Activated T-cell treated with anti-CD3 and anti-CD28 coated beads, Interleukin-2, amount 50 U/mL, for 72 hours (primary cell): ENCODE measurements at places on chromosomes 11 and 22.

DNA sequence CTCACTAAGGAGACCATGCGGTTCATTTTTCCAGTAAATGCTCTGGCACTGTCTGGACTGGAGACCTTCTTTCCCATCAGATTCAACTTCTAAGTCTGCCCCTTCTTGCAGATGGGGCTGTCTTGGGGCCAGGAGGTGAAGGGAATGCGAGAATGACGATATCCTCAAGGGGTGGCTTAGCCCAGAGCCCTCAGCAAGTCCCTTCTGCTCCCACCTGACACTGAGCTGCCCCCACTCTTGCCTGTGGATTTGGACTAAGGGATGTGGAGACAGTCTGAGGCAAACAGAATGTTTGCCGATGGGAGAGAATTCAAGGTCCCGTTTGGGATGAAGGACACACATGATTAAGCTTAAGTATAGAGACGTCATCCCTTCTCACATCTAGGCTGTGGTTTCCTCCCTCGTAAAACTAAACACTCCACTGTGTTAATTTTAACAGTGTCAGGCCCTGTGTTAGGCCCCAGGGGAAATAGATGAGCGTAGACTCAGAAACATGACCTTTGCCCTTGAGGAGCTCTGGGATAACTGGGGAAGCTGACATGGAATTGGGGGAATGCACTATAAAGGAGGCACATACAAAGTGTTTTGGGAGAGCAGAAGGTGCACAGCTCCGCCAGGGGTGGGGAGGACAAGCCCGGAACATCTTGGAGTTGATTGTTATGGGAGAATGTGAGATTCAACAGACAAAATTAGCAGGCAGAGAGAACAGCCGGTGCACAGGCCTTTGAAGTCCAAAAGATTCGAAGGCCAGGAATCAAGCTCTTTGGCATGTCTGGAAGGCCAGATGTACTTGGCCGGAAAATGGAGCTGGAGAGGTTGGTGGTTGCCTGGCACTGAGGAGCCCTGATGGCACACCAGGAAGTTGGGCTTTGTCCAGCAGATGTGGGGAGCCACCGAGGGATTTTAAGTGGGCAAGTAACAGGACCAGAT, 71.6 kb downstream of the ST3GAL4 start:
- no peaks in the 10 kb centered on the region for H3K27me3 ChIP-seq
- no peaks in the 10 kb centered on the region for H3K4me1 ChIP-seq
- H3K27ac ChIP-seq, result no peak overlapping the region
- no peaks in the 10 kb centered on the region for H3K36me3 ChIP-seq

DNA sequence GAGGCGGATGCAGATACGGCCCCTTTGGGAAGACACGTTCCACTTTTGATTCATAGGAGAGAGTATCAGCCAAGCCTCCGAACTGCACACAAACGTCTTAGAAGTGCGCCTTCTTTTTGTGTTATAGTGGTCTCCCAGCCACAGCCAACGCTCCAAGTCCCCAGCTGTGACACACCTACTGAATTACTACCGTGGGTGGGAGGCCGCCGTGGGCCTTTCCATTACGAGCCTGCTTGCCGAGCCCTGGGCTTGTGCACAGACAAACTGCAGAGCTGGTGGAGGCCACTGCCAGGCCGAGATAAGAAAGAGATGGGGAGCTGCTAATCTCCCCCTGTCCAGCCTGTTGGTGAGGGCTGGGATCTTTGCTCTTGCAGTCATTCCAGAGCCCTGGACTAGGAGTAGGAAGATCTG, 761 bp downstream of the HMBS start:
- H3K27ac ChIP-seq, result peak overlapping the region; percentile 94
- DNase-seq, result peak; percentile 47
- H3K36me3 ChIP-seq, result peaks cover 2% of the 10 kb centered on the region
- no peaks in the 10 kb centered on the region for H3K27me3 ChIP-seq
- peaks cover 25% of the 10 kb centered on the region for H3K4me1 ChIP-seq

DNA sequence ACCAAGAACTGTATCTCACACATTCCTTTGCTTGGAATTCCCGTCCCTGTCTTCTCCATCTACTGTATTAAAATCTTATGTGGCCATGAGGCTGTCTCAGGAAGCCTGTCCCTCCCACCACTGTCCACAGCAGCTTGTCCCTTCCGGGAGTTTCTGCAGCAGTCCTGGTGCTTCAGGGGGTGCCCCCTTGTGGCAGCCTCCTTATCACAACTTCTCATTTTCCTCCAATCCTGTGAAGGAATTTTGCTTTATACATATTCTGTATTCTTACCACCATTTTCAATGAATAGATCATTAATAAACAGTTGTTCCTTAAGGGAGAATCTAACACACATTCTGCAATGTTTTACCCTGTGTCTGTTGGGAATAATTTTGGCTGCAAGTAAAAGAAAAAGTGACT, 220.4 kb upstream of the RAG2 start:
- H3K36me3 ChIP-seq, result no peaks in the 10 kb centered on the region
- no peak overlapping the region for H3K27ac ChIP-seq
- no peak overlapping the region for H3K4me3 ChIP-seq
- H3K4me1 ChIP-seq, result no peaks in the 10 kb centered on the region

DNA sequence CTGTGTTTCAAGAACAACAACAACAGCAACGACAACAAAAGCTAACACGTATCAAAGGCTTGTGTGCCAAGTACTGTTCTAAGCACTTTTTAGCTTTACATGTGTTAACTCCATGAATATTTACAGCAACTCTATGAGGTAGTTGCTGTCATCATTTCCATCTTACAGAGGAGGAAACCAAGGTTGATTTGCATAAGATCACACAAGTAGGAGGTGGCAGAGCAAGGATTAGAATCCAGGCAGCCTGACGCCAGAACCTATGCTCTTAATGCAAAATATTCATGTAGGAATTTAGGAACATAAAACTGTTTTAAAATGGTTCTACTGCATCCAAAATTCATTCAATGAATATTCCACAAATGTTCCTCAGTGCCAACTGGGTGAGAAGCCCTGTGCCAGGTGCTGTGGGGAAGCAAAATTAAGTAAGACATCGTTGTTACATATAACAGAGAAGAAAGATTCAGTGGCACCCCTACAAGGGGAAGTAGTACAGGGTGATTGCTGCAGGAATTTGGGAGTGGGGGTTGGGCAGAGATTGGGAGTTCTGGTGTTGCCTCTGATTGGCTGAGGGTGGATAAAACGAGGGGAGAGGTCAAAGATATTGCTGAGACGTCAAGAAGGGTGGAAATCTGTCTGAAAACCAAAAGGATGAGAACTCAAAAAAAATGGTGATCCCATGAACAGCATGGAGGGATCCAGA, 86.1 kb upstream of the ARHGAP20 start:
- H3K27me3 ChIP-seq, result peaks cover 7% of the 10 kb centered on the region
- H3K4me1 ChIP-seq, result peaks cover 20% of the 10 kb centered on the region
- no peak overlapping the region for H3K4me3 ChIP-seq
- no peaks in the 10 kb centered on the region for H3K36me3 ChIP-seq
- H3K27ac ChIP-seq, result peak overlapping the region; percentile 35

DNA sequence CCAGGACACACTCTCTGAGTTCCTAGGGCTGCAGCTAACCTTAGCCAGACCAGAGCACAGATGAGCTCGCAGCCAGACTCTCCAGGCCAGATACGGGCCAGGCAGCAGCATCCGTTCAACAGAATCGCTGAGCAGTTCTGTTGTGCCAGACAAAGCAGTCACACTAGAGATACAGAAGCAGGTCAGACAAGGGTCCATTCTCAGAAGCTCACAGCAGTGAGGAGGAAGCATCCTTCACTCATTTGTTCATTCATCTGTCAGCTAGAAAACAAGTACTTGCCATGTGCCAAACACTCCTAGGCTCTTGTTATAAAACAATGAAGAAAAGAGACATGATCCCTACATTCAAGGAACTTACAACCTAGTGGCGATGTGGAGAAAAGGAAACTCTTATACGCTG, 2.6 kb downstream of the LMO2 start:
- H3K27ac ChIP-seq, result no peak overlapping the region
- peaks cover 2% of the 10 kb centered on the region for H3K36me3 ChIP-seq
- H3K4me1 ChIP-seq, result peaks cover 32% of the 10 kb centered on the region
- H3K27me3 ChIP-seq, result peaks cover 88% of the 10 kb centered on the region
- H3K4me3 ChIP-seq, result no peak overlapping the region
- no peak for DNase-seq

DNA sequence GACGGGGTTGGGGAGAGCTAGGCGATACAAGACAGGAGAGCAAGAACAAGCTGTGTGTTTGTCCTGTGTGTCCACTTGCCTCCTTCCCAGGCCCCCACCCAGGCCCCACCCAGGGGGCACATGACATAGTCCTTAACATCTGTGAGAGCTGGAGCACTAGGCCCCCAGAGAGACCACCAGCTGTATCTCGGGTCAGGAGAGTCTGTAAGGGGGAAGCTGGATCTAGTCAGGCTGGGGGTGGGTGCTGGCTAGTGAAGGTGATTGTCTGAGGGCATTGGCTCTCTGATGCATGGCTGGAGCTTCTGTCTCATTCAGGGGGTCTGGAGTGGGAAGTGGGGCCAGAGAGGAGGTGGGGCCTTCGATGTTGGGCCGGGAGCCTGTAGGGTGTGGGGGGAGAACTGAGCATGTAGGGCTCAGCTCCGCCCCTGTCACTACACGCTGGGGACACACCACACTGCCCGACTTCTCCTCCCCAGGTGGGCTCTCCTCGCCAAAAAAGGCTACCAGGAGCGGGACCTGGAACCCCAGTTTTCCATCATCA, 571 bp downstream of the P2RX6 start:
- no peaks in the 10 kb centered on the region for H3K36me3 ChIP-seq
- peak overlapping the region; percentile 90 for H3K4me3 ChIP-seq
- peaks cover 23% of the 10 kb centered on the region for H3K4me1 ChIP-seq
- DNase-seq, result no peak
- no peak overlapping the region for H3K27ac ChIP-seq

DNA sequence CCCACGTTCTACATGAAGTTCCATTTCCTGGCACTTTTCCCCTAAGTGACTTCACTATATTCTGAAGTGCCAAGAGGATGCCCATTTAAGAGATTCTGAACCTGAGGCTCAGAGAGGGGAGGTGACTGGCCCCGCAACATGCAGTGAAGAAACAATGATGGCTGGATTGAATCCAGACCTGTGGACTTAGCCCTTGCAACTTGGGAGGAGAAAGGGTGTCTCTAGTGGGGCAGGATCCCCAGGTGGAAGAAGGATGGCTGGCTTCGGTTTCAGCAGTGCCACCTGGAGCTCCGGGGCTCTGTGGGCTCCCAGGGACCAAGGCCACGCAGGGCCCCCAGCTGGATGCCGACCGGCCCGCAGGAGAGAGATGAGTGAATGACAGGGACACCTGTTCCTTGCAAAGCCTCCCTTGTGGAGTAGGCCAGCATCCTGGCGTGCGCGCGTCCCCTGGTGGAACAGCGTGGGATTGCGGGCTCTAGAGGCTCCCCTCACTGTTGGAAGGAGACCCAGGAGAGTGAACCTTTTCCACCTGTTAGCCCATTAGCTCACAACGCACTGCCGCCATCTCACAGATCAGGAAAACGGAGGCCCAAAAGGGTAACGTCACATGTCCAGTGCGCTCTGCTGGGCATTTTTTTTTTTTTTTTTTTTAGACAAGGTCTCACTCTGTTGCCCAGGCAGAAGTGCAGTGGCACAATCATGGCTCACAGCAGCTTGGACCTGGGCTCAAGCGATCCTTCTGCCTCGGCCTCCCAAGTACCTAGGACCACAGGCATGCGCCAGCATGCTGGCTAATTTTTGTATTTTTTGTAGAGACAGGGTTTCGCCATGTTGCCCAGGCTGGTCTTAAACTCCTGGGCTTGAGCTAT, 104.7 kb downstream of the KIAA1671 start:
- no peaks in the 10 kb centered on the region for H3K36me3 ChIP-seq
- H3K27ac ChIP-seq, result no peak overlapping the region
- peaks cover 77% of the 10 kb centered on the region for H3K4me1 ChIP-seq
- no peak overlapping the region for H3K4me3 ChIP-seq

DNA sequence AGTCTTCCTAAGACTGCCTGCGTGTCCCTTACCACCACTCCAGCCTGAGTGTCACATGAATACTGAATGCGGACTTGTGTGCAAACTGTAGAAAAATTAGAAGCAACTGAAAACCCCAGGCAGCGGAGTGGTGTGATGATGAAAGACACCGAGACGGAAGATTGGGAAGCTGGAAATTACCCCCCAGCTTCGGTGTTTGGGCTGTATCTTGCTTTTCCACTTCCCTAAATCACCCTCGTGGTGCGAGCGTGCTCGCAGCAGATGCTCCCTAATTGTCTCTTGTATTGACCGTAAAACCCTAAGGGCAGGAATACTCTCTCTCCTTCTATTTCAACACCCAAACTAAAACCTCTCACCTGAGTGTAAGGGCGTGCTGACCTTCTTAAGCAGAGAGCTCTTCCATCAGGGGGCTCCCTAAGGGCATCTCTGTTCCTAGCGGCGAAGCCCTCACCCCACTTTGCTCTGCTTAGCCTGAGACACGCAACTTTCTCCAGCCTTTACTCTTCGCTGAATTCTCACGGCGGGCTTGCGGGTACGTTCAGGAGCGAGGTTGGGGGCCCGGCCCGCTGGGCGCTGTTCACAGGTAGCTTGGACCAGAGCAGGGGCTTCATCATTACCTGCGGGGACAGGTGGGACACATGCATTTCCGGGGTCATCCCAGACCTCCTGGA, 62.4 kb downstream of the CRYBB2 start:
- H3K4me3 ChIP-seq, result peak overlapping the region; percentile 83
- no peak overlapping the region for H3K27ac ChIP-seq
- peaks cover 68% of the 10 kb centered on the region for H3K27me3 ChIP-seq
- peaks cover 12% of the 10 kb centered on the region for H3K4me1 ChIP-seq
- peaks cover 4% of the 10 kb centered on the region for H3K36me3 ChIP-seq
- no peak for DNase-seq

DNA sequence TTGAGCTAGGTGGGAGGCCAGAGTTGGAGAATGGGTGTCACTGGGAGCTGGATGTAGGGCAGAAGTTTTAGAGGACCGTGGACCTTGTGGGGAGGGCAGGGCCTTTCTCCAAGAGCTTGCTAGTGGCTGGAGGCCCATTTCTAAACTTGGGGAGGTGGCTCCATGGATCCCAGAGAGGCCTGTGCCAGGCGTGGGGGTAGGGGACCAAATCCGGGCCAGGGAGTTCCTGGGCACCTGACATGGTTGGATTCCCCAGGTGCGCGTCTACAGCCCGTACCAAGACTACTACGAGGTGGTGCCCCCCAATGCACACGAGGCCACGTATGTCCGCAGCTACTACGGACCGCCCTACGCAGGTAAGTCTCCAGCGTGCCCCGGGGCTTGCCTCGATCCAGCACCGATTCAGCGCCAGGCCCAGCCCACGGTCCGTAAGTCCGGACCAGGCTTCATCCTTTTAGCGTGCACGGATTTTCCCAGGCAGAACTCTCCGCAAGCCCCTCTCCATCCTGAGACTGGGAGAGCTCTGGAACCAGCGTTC, 14.2 kb downstream of the PLEKHB1 start:
- no peak overlapping the region for H3K4me3 ChIP-seq
- no peak overlapping the region for H3K27ac ChIP-seq
- H3K4me1 ChIP-seq, result no peaks in the 10 kb centered on the region
- H3K27me3 ChIP-seq, result no peaks in the 10 kb centered on the region

GRCh38 chr22:19664951-19665783, 49.1 kb upstream of the SEPTIN5 start:
- H3K4me3 ChIP-seq, result no peak overlapping the region
- H3K27ac ChIP-seq, result no peak overlapping the region
- DNase-seq, result no peak
- H3K27me3 ChIP-seq, result no peaks in the 10 kb centered on the region
- H3K4me1 ChIP-seq, result peaks cover 6% of the 10 kb centered on the region
